Jurkat, Clone E6-1 (cell line): ENCODE measurements at places on chromosomes 11 and 22.

GRCh38 chr22:40270748-40271373 lies 75.4 kb upstream of the ADSL start:
- no peak for DNase-seq

DNA sequence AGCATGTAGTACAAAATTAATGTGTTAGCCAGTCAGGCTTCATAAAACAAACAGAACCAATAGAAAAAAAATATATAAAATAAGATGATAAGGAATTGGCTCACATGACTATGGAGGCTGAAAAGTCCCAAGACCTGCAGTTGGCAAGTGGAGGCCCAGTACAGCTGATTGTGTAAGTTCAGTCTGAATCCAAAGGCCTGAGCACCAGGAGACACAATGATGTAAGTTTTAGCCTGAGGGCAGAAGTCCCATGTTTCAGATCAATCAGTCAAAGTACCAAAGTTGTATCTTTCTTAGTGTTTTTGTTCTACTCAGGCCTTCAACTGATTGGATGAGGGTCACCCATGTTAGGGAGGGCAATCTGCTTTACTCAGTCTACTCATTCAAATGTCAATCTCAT lies 14.3 kb upstream of the OR10D3 start:
- no peak for DNase-seq

DNA sequence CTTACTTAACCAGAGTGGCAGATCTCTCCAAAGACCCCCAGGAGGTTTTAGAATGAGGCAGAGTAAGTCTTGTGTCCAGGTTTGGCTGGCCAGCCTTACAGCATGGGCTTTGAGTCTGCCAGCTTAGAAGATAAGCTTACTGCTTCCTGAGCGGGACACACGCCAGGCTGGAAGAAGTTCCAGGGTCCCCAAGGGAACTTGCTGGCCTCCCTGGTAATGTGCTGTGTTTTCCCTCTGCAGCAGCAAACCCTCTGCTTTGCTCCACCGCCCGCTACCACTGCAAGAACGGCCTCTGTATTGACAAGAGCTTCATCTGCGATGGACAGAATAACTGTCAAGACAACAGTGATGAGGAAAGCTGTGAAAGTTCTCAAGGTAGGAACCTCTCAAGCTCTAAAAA lies 154.2 kb downstream of the LDLRAD3 start:
- DNase-seq, result no peak

- DNase-seq, result no peak
These were observed 1190.9 kb downstream of the BRD1 start for GRCh38 chr22:48636746-48637145.

DNA sequence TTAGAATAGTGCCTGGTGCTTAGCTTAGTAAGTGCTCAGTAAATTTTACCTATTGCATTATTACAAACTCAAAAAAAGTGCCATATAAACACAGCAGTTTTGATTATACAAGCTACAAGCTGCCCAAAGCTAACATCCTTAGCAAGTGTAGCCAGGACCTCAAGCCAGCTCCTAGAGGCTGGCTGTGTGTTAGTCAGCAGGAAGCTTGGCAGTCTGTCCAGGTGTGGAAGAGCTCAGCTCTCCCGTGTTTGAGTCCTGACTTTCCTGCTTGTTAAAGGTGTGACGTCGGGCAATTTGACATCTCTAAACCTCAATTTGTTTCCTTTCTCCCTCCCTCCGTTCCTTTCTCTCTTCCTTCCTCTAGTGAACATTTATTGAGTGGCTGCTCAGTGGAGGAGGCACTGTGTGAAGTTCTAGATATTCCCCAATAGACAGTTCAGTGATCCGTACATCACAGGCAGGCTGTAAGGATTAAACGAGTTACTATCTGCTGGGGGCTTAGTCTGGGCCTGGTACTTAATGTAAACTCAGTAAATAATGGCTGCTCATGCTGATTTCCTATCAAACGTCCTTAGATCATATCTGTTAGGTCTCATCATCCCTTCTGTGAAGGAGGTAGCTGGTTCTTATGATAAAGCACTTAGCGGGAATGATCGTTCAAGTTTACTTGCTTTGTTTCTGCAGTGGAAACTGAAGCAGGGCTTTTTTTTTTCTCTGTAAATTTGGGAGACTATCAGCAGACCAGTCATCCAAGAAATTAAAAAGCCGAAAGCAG lies 68.7 kb downstream of the PRR5L start:
- no peak for DNase-seq

DNA sequence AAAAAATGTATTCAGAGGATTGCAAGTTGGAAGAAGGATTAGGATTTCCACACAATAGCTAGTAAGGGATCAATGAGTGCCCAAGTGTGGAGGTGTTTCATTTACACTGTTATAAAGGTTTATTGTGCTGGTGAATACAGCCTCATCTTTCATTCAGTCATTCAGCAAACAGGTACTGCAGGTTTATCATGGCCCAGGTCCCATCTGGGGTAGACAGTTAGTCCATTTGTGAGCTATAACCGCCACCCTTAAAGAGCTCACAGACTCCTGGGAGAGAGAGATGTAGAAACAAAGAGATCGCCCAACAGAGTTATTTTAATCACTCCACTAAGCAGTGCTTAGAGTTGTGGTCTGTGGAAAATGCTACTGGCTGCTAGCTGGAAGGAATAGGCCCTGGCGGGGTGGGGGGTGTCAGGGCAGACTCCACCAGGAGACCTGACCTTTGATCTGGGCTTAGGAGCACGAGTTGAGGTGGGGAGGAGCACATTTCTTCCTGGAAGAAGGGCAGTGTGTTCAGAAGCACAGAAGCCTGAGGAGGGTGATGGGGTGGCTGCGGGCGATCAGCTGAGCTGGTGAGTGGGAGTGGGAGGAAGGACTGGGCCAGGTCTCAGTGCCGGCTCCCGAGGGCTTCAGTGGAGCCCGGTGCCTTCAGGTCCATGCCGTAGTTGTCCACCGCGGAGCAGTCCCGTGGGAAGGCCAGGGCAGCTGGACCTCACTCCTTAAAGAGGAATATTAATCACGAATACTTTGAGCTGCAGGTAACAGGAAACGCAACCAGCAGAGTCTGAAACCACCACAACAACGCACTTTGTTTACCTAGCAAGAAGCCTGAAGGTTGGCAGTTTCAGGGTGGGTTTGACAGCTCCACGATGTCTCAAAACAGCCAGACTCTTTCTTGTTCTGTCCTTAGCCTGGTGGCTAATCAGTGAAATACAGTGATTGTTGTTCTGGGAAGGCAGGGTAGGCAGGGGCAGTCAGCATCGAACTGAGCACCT lies 11.2 kb downstream of the TOM1 start:
- DNase-seq, result no peak

DNA sequence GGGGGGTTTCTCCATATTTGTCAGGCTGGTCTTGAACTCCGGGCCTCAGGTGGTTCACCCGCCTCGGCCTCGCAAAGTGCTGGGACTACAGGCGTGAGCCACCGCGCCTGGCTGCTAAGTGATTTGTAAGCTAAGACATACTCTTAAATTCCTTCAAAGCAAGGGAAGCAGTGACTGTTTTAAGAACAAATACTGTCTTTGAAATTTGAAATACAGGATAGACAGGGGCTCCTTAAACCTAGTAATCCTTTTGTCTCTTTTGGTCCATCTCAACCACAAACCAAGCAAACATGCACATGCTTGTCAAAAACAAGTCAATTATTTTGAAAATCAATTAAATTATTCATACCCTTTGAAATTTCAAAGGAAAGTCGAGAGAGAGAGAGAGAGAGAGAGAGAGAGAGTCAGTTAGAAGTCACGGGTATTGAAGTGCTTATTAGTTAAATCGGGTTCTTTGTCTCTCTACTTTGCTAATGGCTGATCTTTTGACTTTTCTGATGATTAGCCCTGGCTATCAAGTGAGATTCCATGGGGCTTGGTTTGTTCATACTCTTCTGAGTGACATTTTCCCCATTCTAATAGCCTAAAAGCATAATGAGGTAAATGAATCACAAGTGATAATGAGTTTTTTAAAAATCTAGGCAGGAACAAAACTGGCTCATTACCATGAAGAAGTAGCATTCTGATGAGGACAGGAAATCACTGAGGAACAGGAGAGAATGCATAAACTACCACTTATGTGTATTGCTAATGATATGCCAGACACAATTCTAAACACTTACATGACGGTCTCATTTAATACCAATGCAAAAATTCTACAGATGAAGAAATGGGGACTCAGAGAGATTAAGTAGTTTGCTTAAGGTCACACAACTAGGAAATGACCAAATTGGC lies 48.0 kb downstream of the MCHR1 start:
- no peak for DNase-seq
